Cerebellar nuclear complex (tissue), 1 donor: ENCODE measurements at places on chromosomes 3 and 15.

DNA sequence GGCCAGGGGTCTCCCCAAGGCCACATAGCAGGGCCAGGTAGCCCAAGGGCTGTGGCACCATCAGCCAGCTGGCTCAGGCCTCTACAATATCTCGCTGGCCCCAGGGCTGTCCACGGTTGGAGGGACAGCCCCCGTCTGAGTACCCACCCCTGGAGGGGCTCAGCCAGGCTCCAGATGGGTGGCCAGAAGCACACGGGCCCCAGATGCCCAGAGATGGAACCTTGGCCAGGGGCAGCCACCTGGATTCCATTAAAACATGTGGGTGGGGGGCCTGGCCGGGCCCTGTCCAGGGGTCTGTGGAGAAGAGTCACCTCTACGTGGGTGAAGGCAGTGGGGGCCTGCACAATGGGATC, 8.4 kb downstream of the CSPG4 start:
- no peak for DNase-seq

- no peak for DNase-seq
Measured at GRCh38 chr15:90004671-90005070, 3.5 kb downstream of the ZNF710 start.

- no peak for DNase-seq
Measured at GRCh38 chr3:102444101-102444500, 9.3 kb downstream of the ZPLD1 start.

DNA sequence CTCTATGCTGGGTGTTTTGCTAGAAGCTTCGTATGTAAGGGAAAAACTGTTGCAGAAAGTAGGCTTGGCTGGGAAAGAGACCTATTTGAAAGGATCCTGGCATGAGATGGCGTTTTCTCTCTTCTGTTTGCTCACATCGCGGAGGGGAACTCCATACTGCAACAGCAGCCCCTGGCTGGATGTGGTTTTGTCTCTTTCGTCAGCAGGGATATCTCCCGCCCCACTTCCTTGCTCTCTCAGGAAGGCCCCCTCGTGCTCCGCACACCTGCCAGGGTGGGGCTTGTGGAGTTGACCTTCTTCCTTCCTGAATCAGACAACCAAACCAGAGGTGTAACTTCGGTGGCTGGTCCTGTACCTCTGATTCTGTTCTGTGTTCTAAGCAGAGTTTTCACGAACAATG, 26.4 kb upstream of the MYZAP start:
- DNase-seq: no peak

DNA sequence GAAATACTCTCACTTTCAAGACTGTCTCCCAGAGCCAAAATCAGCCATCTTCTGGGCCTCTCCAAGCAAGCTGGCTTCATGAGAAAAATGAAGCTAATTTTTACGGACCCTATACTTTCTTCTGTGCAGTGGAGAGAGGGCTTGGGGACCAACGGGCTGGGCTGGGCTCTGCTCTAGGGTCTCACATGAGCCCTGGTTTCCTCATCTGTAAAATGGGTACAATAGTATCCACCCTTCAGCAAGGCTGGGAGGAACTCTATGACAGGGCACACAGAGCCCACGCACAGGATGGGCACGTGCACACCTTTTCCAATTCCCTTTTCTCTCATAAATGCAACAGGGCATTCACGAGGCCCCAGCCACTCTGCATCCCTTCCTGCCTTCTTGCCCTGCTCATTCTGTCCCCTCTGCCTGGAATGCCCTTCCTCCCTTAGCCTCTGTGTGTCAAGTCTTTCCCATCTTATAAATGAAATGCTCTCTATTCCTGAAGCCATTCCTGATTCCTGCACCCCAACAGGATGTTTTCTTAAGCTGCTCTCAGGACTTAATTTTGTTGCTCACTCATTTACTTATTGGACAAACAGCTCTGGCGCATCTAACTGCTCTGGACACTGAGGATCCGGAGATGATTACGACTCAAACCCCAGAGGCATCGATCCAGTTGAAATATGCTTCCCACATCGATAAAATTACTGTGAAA, 32.9 kb upstream of the SEC13 start:
- DNase-seq: no peak

DNA sequence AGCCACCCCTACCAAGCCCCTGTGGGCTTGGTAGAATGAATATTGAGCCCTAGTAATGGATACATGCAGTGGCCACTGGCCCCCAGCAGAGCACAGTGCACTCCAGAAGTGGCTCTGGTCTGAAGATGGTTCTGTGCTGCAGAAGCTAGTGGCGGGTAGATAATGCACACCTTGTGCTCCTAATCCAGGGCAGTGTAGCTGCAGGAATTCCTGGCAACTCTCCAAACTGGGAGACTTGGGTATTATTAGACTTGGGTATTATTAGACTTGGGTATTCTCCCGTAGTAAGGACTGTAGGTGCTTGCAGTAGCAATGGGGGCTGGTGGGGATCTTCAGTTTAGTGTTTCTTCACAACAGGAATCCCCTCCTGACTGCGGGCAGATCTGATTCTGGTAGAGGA, 34.7 kb downstream of the NUSAP1 start:
- no peak for DNase-seq

- no peak for DNase-seq
Measured at GRCh38 chr3:16069149-16069922, 105.1 kb upstream of the GALNT15 start.

- DNase-seq: no peak
Measured at GRCh38 chr15:75759416-75760130, 46.9 kb upstream of the CSPG4 start.

GRCh38 chr3:22453906-22454535, 703.0 kb upstream of the ZNF385D start:
- DNase-seq: no peak

GRCh38 chr3:2793987-2794386, 316.2 kb downstream of the IL5RA start:
- no peak for DNase-seq

DNA sequence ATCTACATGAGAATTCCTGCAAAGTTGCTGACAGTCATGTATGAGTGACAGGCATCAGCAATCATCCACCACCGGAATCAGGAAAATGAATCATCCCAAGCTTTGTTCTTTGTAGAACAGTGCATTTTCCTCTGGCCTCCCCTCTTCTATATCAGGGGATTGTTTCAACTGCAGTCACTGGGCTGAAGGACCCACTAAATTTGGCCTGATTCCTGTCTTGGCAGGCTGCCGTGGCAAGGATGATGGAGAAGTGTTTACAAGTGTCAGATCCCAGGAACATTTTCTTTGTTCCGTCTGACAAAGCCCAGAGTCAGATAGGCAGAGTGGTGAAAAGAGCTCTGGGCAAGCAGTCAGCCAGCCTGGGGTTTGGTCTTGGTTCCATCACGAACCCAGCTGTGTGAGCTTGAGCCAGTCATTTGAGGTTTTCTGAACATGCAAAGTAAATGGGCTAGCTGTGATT, 175.1 kb upstream of the TSC22D2 start:
- DNase-seq: no peak

GRCh38 chr15:40323953-40324937, 753 bp downstream of the INAFM2 start:
- no peak for DNase-seq

- DNase-seq: no peak
Measured at GRCh38 chr3:74643636-74644035, 29.2 kb upstream of the CNTN3 start.
